ENCODE measurements at places on chromosomes 5 and 9.

DNA sequence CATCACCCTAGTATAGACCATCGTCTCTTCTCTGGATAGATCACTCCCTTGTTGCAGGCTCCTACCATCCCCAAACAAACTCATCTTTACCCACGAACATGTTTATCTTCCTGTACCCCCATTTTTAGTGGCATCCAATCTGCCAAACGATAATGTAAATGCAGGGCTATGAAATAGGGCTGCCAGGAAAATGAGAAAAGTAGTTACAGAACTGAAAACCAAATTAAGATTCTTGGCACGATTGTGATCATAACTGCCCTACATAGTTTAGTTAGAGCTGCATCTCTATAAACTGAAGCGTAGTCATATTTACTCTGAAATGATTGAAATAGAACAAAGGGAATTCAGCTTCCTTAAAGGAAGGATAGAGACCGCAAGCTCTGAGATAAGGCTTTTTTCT lies 26.1 kb downstream of the ABITRAM start:
- DNase-seq = no peak

- no peak for DNase-seq
Observed at GRCh38 chr5:96874631-96875030, 1.7 kb upstream of the ERAP2 start.

DNA sequence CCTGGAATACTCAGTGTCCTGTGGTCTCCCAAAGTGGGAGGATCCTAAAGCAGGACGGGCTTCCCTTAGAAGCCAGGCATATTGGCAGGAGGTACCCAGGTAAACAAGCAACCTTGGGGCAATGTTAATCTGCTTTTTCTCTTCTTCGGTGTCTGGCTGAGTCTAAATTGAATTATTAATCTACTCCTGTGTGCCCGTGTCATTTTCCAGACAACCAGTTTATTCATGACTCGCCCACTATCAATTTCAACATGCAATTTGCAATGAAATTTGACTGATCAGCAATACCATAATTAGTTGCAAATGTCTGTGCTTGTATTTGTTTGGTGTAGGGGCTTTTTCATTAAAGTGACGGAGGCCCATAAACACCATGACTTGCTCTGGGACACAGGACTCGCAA lies 32.9 kb upstream of the JADE2 start:
- no peak for DNase-seq

DNA sequence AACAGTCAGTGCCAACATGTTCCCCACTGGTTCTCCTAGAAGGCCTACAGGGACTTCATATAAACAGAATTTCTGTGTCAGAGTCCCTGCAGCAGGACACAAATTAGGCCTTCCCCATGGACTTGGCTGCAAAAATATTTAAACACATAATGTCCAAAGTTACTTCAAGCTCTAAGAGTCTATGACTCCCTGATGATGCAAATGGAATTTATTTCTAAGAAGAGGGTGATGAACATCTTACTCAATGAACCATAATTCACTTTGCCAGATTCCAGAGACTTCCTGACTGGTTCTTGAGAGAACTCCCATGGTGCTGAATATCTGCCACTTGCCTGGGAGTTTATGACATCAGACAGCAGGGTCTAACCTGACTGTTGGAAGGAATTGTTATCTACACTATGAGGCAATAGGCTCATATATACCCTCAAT lies 32.7 kb upstream of the ADRA1B start:
- no peak for DNase-seq

DNA sequence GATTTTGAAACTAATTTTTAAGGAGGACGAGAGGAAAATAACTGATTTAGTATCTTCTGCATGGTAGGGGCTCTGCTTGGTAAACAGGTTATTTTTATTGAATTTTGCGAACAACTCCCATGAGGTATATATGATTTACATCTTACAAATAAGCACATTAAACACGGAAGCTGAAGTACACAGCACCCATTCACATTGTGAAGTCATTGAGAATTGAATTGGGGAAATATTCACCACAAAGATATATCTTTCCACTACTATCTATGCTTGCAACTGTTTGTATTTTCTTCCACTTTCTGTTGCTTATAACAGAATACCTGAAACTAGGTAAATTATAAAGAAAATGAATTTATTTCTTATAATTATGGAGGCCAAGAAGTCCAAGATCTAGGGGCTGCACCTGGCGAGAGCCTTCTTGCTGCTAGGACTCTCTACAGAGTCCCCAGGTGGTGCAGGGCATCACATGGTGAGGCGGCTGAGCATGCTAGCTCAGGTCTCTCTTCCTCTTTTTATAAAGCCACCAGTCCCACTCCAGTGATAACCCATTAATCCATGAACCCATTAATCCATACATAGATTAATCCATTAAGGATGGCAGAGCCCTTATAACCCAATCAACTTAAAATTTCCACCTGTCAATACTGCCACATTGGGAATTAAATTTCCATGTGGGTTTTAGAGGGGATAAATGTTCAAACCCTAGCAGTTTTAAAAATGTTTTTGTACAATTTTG lies 79.0 kb upstream of the ZNF608 start:
- no peak for DNase-seq

DNA sequence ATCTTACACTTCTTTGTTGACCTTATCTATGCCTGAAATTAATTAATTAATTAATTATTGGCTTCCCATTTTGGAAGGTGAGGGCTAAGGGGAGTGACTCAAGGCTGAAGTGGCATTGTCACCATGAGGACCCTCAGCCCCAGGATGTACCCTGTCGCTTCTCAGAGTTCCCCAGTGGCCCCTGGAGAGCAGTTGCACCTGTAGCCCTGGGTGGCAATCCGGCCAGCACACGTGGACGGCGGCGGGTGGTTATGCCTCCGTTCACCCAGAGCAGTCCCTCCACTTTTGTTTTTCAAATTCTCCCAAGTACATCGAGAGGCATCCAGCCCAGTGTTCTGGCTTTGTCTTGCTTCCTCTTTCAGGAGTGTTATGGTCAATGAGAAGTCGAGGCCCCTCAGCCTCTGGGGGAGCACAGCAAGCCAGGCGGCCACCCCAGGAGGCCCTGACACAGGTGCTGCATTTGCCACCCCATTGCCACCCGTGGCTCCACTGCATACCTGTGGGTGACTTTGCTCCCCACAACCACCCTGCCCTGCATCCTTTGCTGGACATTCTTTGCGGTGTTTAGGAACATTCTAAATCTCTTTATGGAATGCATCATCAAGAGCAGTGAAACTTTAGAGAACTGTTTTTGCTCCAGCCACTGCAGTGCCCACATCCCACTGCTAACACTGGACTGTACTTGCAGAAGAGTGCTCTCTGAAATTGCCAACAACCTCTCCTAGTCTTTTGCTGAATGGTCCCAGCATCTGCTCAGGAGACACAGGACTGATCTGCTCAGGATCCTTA lies 11.5 kb upstream of the IRX2 start:
- no peak for DNase-seq

- DNase-seq = no peak
Observed at GRCh38 chr9:104984948-104985347, 57.0 kb upstream of the ABCA1 start.

- no peak for DNase-seq
Observed at GRCh38 chr5:6243706-6244338, 134.5 kb downstream of the MED10 start.

GRCh38 chr9:113654605-113655428 lies 191.3 kb downstream of the RGS3 start:
- DNase-seq = peak; percentile 84

GRCh38 chr9:110752766-110753165 lies 84.2 kb downstream of the MUSK start:
- DNase-seq = no peak

DNA sequence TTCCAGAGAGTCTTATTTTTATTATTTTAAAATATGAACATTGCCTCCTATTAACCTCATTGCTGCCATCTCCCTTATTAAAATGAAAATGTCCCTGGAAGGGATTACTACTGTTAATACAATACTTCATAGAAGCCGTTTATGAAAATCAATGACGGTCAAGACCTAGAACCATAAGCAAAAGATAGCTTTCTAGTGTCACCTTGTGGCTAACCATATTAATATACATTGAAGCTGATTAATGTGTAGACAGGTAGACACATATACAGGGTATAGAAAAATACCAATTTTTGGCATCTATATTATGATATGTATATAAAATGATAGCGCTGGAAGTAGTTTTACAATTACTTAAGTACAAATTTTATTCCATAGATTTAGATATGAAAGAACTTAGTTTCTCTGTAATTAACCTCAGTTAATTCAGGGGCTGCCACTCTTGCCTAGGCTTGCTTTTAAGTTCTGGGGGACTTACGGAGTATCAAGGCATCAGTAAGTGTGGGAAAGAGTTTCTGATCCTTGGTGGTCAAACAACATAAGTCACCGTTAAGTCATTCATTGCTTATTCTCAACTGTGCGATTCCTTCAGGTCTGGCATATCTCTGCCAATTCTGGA lies 2.5 kb upstream of the YTHDC2 start:
- no peak for DNase-seq

GRCh38 chr5:61919920-61920319 lies 386.1 kb upstream of the KIF2A start:
- DNase-seq = no peak

DNA sequence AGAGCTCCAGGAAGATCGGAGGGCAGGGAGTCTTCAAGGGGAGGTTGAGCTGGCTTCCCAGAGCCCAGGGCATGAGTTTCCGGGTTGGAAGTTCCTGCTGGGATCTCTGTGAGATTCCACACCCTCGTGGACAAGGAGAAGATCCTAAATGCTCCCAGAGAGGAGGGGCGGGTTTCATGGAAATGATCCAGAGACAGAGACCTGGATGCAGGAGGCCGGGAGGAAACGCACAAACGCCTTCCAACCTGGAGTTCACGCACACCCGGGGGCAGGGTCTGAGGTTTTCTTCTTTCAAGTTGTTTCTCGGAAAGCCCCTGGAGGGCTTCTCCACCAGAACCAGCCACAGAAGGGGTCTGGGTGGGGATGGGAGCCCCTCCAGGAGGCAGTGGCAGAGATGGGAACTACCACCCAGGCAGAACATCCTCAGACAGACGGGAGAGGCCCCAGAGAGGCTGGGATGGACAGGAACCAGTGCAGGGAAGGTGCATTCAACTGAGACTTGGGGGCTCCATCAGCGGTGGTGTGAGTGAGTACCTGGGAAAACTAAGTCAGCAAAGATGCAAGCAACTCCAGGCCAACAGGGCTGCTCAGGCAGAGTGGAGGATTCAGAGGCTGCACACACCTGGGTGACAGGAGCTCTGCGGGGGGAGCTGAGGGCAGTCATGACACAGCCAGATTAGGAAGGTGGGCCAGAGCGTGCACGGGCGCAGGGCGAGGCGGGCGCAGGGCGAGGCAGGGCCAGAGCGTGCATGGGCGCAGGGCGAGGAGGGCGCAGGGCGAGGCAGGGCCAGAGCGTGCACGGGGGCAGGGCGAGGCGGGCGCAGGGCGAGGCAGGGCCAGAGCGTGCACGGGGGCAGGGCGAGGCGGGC lies 52.1 kb upstream of the EXOC3 start:
- DNase-seq = peak; percentile 68

DNA sequence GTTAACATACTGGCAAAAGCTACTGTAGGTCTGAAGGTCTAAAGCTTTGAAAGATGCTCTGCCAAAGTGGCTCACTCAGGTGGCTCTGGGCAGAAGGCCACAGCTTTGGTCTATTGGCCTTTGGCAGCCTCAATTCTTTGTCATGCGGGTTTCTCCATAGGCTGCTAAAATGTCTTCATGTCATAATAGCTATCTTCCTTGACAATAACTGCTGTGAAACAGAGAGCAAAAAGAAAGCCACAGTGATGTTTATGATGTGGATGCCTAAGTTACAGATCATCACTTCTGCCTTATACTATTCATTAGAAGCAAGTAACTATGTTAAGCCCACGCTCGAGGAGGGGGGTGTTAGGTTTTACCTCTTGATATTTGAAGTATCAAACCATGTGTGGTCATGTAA lies 906.1 kb upstream of the CDH9 start:
- no peak for DNase-seq

GRCh38 chr5:57341380-57341979 lies 141.1 kb downstream of the ACTBL2 start:
- no peak for DNase-seq

DNA sequence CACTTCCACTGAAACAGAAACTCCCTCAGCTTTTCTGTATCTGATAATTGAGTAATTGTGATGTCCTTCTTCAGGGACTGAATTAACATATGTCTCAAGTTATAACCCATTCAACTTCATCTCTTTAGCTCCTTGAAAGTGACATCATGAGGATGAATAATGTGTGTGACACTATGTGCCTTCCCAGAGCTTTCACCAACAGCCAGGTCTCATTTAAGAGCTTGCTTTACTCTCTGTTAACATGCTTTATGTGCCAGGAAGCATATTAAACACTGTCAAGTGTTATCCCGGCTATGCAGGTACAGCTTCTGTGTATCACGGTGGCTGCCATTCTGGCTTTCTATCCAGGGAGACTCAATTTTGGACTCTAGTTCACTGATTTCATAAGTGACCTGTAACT lies 799.9 kb downstream of the CDH12 start:
- no peak for DNase-seq

DNA sequence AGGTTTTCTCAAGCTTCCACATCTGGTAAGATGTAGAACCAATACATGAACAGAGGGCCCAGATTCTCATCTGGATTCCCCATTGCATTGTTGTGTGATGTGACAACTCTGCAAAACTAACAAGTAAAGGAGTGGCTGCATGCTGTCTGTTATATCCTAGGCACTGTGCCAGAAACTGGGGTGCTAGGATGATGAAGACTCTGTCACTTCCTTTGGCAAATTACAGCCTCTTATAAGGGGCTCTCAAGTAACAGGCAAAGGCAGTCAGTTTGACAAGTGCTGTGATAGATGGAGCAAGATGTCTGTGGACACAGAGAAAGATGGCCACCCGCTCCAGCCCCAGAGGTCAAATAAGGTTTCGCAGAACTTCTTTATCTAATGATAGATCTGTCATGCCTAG lies 115.7 kb downstream of the PAPPA start:
- DNase-seq = no peak

GRCh38 chr5:157203417-157203816 lies 22.8 kb downstream of the ITK start:
- no peak for DNase-seq

DNA sequence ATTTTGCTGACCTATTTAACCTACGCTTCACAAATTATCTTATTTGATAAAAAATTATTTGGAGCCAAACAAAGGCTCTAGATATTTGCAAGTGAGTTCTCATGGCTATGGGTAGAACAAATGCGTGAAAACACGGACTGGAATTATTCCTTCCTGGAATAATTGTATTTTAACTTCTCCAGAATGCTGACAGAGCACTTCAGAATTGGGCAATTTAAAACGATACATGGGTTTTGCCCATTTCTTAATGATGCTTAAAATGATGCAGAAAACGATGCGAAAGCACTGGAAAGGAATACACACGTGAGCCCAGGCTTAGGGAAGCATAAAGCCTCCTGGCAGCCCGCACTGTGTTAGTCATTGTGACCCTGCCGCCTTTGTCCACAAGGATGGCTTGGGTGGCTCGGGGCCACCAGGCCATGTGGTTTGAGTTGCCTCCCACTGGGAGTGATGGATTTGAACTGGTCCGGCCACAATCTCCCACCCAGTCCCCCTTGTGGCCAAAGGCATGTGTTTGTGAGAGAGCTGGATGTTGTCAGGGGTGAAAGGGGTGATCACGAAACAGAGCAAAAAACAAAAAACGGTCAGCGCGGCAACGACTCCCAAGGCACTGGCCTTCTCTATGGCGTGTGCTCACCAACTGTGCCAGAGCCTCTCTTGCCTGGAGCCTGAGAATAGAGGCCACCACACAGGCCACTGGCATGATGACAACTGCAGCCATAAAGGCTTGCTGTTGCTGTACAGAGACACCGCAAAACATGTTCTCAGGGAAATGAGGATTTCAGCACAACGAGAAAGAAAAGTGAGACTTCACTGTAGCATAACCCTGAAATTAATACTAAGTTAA lies 234.2 kb upstream of the ADAMTS16 start:
- no peak for DNase-seq

- DNase-seq = no peak
Observed at GRCh38 chr5:27854243-27854852, 816.0 kb upstream of the CDH9 start.
